ENCODE measurements at places on chromosomes 12 and 14. TPM values are rescaled to one million over a fixed set of nuclear protein-coding genes. Genes with fewer than 3 reads are reported as not detected.

Gene NEMP1
- 66.7 TPM for total RNA-seq

DNA sequence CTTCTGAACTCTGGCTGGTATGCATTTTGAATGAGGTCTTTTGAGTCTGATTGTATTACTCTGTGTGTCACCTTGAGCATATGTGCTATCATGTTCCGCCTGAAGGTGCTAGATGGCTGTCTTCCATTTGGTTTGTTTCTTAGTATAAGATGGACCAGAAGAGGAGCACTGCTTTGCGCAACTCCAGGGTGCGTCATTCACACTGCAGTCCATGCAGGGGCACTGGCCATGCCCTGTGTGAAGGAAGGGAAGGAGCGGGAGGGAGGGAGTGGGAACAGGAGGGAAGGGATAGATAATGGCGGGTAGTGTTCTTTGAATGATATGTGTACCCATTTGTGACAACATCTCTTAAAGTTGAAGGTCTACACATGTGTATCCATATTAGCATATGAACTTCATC, 8.2 kb downstream of the ZFHX2 start:
- no peak for DNase-seq

- no peak for DNase-seq
Measured at GRCh38 chr12:58252914-58253313, 311.5 kb downstream of the ATP23 start.

- DNase-seq: no peak
Measured at GRCh38 chr12:93825931-93826555, 148.9 kb downstream of the CRADD start.

GRCh38 chr14:106343626-106344025, 817.2 kb downstream of the TMEM121 start:
- DNase-seq: no peak

Gene CACNA2D4
- 7.2 TPM for total RNA-seq

Gene AEBP2
- total RNA-seq: 28.9 TPM

DNA sequence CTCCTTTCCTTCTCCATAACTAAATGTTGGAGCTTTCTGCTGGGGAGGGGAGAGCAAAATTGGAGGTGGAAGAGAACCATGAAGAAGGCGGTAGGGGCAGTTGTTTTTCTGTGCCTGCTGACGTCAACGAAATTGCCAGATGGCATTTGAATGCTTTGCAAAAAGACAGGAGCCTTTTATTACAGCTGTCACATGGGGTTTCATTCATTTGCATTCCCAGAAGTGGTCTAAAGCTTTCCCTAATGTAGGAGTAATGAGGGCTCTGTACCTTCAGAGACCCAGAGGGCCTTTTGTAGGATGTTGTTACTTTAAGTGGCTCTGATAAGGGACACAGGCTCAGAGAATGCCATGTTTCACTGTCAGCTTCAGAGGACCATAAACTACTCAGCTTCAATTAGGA, 107.1 kb upstream of the SLCO1C1 start:
- DNase-seq: no peak

GRCh38 chr14:68172627-68173026, 353.0 kb downstream of the RAD51B start:
- no peak for DNase-seq

DNA sequence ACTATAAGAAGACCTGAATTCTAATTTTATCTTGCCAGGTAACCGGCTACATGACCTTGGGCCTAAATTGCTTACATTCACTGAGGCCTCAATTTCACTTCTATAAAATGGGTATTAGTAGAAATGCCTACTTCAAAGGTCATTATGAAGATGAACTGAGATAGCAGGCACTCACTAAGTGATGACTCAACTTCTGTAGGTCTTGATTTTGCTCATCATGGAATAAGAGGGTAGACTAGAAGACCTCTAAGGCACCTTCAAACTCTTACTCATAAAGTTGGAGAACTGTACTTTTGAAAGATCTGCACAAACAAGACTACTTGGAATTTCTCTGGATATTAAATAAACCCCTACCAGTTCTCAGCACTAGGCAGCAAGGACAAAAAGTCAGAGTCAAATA, 39.3 kb upstream of the FRMD6 start:
- DNase-seq: no peak

Gene TAS2R50
- 4.9 TPM for total RNA-seq

Gene EIF5
- 307 TPM for total RNA-seq

Gene EGLN3
- total RNA-seq: 51.9 TPM

Gene RNASE2
- not detected for total RNA-seq

- no peak for DNase-seq
Measured at GRCh38 chr14:23063601-23064000, 6.3 kb upstream of the CDH24 start.

DNA sequence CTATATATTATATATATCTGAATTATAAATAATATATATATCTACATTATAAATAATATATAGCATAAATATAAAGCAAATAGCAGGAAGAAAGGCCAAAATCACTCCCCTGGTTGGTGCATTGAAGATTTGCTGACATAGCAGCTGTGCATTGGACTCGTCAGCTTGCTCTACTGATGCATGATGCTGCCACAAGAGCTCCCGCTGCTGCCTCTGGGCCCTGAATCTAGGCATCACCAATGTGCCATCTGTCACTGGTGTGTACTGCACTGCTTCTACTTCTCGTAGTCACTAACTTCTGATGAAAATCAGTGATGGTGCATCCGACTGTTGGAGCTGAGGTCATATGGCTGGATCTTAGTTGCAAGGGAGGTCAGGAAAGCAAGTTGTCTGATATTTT, 205.0 kb downstream of the ADAMTS20 start:
- no peak for DNase-seq

- no peak for DNase-seq
Measured at GRCh38 chr12:31876568-31877424, 82.4 kb upstream of the RESF1 start.

Gene PIANP
- not detected for total RNA-seq

DNA sequence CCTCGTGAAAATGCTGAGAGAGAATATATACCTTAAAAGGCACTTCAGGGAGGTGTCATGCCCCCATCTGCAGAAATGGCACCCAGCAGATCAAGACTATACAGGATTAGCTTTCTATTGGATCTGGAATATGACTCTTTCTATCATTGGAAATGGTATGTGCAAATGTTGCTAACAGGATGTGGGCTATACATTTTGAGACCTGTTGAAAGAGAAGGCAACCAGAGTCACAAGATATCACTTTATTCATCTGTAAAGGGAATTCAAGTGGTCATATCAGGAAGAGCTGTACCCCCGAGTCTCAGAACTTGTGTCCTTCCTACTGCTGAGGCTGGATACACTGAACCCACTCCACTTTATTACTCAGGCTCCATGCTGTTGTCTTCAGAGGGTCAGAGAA, 46.1 kb upstream of the FRMD6 start:
- no peak for DNase-seq

- DNase-seq: no peak
Measured at GRCh38 chr12:9662488-9662887, 7.0 kb upstream of the CLEC2D start.

DNA sequence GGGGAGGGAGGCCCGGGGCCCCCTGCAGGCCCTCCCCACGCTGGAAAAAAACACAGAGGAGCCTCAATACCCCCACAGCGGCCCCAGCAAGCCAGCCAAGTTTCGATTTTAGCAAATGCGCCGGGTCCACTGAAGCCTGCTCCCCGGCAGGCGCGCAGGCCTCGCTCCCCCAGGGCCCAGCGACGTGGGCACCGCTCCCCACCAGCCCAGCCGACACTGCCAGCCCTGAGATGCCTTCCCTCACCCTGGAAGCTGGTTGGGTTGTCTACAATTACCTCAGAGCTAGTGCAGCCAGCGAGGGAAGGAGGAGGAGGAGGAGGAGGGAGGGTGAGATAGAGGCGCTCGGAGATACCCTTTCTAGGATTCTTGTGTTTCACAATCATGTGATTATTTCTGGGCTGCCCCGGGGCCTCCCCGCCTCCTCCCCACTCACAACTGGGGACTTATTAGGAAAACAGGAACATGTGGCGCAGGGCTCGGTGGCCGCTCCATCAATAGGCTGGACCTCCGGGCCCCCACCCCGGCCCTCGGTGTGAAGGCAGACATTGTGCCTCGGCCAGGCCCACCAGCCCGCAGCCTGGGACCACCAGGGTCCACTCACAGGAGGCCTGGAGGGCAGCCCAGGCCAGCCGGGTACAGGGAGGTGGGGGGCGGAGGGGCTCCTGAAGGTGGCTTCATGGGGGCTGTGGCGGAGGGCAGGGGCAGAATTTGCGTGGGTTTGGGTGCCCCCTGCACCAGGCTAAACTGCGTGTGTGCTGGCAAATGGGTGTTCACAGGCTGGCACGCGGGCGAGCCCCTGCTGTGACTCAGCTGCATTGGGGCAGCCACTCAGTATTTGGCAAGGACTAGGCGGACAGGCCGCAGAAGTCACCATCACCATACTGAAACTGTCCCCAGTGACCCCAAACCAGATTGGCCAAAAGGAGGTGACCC, 109.9 kb downstream of the NCOR2 start:
- peak; percentile 73 for DNase-seq

- DNase-seq: no peak
Measured at GRCh38 chr14:50312734-50313054, 570 bp downstream of the DMAC2L start.

Gene RHEBL1
- not detected for total RNA-seq

Gene TPH2
- total RNA-seq: not detected

- no peak for DNase-seq
Measured at GRCh38 chr12:73321776-73322175, 1049.6 kb downstream of the TRHDE start.

DNA sequence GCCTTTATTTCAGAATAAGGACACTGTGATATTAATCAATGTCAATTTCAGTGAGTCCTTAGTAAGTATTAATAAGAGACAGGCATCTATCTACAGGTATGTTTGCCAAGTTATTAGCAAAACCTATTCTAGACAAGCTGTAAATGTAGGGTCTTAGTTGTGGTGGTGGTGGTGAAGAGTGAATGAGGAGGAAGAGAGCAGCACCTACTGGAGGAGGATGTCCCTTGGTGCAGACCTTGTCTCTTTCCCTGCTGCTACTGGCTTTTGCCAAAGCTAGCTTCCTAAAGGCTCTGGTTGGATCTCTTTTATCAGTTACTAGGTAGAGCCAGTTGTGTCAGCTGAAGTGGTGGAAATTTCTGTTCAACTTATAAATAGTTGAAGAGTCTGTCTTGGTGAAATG, 304.8 kb upstream of the ATP2B1 start:
- DNase-seq: no peak

DNA sequence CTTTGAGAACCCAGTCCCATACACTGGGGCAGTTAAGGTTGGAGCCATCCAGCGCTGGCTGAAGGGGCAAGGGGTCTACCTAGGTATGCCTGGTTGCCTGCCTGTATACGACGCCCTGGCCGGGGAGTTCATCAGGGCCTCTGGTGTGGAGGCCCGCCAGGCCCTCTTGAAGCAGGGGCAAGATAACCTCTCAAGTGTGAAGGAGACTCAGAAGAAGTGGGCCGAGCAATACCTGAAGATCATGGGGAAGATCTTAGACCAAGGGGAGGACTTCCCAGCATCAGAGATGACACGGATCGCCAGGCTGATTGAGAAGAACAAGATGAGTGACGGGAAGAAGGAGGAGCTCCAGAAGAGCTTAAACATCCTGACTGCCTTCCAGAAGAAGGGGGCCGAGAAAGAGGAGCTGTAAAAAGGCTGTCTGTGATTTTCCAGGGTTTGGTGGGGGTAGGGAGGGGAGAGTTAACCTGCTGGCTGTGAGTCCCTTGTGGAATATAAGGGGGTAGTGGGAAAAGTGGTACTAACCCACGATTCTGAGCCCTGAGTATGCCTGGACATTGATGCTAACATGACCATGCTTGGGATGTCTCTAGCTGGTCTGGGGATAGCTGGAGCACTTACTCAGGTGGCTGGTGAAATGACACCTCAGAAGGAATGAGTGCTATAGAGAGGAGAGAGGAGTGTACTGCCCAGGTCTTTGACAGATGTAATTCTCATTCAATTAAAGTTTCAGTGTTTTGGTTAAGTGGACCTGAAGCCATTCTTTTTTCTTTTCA, 9.2 kb downstream of the ERP29 start:
- no peak for DNase-seq

Gene GALNT6
- 52.7 TPM for total RNA-seq

Gene SARNP
- 39.6 TPM for total RNA-seq

DNA sequence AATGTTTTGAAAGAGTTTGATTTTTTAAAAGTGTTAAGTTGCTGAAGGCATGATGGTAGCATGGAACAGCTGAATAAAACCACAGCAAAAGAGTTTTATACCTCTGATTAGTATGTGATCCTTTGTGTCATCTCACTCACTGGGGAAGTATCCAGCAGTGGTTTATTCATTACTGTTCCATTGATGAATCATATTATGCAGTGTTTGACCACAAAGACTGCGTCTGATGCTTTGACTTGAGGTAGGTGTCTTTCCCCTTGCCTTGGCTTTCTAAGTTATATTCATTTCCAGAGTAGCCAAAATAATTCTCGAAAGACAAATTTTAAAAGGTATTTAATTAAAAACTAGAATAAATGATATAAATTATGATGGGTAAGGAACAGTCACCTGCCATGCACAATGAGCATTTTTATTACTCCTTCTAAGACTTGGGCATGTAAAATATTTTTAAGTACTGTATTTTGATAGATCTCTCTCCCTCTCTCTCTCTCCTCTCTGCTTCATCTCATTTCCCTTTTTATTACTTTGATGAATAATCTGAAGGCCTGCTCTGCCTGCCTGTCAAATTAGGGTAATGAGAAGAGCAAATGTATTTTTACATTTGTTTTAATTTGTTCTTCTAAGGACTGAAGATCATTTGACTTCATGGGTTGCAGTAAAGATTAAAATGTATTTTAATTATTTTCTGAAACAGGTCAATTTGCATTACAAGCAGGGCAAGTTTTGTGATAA, 164.9 kb downstream of the NAV3 start:
- no peak for DNase-seq

DNA sequence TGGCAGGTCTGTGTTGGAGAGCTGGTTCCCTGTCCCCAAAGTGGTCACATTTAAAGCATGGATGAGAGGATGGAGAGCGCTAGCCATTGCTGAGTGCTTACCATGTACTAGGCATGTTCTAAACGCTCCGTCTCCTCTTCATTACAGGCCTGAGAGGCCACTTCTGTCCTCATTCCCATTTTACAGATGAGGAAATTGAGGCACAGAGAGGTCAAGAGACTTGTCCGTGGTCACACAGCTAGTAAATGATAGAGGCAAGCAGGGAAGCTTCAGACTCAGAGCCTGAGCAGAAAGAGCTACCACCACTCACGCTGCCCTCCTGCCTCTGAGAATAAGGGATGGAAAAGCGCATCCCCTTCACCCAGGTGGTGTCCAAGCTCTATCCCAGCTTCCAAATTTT, 64.3 kb downstream of the SLC25A47 start:
- DNase-seq: no peak

GRCh38 chr14:66009089-66009488, 477.1 kb upstream of the CCDC196 start:
- DNase-seq: no peak
